NCI-H187 treated with DMSO at 0.1 percent for 48 hours (cell line): ENCODE measurements at places on chromosomes 7 and 10.

GRCh38 chr7:25031432-25031831 is 51.5 kb upstream of the OSBPL3 start:
- DNase-seq: no peak

- no peak for DNase-seq
Observed at GRCh38 chr7:145692237-145692950, 424.2 kb upstream of the CNTNAP2 start.

GRCh38 chr10:87053577-87054181 is 33.6 kb downstream of the FAM25A start:
- DNase-seq: no peak

GRCh38 chr10:71014021-71014805 is 125.8 kb upstream of the PCBD1 start:
- DNase-seq: no peak

- DNase-seq: no peak
Observed at GRCh38 chr7:99123571-99124033, 20.3 kb downstream of the SMURF1 start.

DNA sequence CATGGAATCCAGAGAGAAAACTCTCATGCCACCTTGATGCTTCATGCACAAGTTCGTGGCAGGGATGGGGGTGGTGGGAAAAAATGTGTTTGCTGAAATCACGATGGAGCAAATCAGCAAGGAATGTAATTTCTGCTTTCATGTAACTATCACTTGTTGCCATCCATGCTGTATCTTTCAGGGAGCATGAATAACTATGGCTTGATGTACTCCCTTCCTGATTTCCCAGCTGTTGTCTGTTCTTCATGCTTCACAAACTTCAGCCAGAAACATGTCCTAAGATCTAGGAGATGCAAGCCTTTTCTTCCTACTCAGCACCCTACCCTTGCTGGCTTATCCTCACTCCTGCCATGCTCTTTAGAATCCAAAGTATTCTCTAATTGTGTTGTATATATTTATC is 64.0 kb downstream of the LRRC4 start:
- no peak for DNase-seq

- DNase-seq: no peak
Observed at GRCh38 chr10:75418293-75418692, 13.1 kb upstream of the LRMDA start.

DNA sequence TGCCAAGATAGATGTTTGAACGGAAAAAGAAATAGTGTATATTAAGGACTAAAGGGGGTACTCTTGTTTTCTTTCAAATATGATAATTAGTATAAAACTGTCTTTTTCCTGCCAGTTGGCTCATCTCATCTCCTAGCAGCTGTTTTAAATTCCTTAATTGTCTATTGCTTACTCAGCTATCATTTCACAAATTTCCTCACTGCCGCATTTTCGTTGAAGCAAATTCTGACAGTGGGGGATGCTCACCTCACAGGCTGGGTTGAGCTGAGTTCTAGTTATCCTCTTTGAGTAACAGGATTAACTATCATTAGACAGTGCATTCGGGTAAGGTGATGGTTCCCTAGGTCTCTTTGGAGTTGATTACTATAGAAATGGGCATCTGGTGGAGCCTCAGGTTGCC is 592.0 kb downstream of the AUTS2 start:
- DNase-seq: no peak

DNA sequence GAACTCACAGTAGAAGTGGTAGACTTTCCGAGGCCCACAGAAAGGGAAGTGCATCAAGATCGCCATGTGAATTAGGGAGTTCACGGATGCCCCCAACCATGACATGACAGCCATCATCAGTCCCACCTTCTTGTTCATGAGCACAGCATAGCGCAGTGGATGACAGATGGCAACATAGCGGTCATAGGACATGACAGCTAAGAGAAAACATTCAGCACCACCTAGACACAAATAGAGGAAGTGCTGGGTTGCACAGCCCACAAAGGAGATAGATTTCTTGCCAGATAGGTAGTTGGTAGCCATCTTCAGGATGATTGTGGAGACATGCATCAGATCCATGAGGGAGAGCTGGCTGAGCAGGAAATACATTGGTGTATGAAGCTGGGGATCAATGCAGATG is 342 bp downstream of the OR2AE1 start:
- no peak for DNase-seq

- no peak for DNase-seq
Observed at GRCh38 chr7:52168085-52168484, 851.5 kb upstream of the COBL start.

GRCh38 chr7:10780400-10780747 is 193.3 kb upstream of the PHF14 start:
- no peak for DNase-seq

GRCh38 chr7:25208525-25209221 is 19.6 kb downstream of the NPVF start:
- no peak for DNase-seq

DNA sequence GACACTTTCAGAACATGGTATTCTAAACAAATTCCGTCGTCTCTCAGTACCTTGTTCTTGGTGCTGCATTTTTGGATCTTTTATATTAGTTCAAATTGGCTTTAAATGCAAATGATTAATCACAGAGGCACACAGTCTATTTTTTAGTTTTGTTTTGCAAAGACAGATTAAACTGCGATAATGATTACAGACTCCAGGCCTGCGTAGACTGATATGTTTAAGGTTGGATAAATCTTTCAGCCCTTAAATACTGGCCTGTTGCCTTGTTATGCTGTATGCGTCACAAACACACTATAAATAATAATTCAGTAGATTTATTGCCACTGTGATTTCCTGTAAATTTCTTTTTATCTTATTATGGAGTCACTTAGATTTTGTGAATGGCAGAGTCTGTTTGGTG is 19.3 kb downstream of the CACNB2 start:
- DNase-seq: no peak

DNA sequence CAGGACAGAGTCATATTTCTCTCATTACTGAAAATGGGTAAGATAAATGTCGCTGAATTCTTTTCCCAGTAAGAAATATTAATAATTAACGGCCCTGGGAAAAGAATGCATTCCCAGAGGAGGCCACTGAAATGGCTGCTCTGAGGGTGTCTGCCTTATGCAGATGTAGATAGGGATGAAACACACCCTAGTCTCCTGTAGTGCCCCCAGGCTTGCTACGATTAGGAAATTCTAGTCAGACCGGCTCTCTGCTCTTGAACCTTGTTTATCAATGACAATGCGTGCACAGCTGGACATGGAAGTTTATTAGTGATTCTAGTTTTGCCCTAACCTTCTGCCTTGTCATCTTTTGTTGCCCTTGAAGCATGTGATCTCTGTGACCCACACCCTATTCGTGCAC is 291.1 kb downstream of the ZNF248 start:
- no peak for DNase-seq

- DNase-seq: no peak
Observed at GRCh38 chr10:123200531-123200930, 46.3 kb downstream of the BUB3 start.

DNA sequence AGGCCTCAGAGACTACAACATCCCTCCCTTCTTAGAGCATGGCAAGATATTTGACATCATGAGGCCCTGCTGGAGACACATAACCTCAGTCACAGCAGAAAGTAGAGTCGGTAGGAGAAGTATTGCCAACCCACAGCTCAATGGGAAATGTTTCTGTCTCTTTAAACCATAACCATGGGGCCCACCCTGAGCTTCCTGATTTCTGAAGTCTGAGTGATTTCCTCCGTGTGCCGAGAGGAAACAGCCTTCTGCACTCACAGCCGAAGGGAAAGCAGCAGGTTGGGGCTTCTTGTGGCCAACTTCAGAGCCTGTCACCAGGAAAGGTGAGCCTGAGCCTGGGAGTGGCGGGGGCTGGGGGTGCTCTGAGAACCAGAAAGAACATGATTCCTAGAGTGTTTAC is at the start of gene GIMAP1:
Gene GIMAP1 (plus strand): TSS at position 246 of the 400 bp plus-strand sequence. CDS start 2,435 bp downstream, outside the sequence.
- no peak for DNase-seq

- DNase-seq: no peak
Observed at GRCh38 chr10:104197364-104197763, 34.8 kb downstream of the CFAP43 start.

DNA sequence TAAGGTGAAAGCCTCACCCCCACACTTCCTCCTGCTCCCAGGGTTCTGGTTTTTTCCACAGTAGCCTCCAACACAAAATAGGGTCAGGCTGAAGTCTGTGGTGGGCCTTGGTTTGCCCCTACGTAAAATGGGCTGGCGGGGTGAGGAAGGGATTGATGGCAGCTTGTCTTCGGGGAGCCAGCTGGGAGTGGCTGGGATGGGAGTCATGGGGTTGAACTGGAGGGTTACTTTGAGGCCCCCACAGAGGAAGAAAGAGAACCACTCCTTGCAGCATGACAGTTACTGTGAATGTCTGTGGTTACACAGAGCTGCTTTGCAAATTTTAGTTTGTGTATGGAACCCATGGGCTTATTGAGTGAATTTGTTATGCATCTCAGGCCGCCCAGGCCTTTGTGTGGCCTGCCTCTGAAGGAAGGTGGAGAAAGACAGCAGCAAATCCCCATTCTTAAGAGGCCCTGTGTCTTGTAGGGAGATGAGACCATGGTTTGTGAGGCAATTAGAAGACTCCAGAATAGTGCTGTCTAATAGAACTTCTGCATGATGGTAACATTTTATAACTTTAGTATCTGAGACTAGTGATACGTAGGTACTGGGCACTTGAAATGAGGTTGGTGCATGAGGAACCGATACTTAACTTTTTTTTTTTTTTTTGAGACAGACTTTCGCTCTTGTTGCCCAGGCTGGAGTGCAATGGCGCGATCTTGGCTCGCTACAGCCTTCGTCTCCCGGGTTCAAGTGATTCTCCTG is 8.1 kb downstream of the TRIM8 start:
- DNase-seq: no peak

GRCh38 chr7:77702513-77702912 is 6.3 kb downstream of the RSBN1L start:
- DNase-seq: no peak

GRCh38 chr10:132651511-132652029 is 114.0 kb downstream of the INPP5A start:
- DNase-seq: no peak

DNA sequence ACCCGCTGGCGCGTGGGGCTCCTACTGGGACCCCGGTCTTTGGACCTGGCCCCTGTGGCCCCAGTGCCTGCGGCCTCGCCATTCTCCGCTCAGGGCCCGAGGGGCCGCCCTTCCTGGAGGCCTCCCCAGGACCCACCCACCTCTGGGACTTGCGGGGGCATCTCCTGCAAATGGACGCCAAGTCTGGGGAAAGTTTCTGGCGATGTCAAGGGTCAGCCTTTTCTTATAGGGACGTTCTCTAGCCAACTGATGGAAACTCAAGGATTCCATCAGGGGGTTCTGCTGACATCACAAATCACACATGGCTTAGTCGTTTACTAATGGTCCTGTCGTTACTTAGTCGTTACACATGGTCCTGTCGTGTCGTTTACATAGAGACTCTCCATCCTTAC is 57.7 kb upstream of the RHOBTB1 start:
- no peak for DNase-seq

DNA sequence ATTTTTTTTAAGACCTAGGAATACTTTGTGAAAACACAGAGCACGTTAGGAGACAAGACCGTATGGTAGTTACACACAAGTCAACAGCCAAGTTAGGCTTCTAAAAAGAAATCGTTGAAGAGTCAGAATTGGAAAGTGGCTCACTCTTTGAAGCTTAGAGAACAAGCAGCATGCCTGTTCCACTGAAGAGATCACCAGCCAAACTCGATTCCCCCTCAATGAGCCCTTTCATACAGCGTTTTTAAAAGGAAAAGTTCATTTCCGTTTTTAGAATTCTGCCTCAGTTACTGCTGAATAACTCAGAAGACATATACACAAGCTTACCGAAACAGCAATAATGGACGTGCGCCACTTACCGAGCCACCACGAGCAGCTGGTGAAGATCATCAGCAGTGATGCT is 41.0 kb downstream of the MCMBP start:
- no peak for DNase-seq

GRCh38 chr7:73556208-73557107 is 1.0 kb downstream of the BCL7B start:
- DNase-seq: no peak

DNA sequence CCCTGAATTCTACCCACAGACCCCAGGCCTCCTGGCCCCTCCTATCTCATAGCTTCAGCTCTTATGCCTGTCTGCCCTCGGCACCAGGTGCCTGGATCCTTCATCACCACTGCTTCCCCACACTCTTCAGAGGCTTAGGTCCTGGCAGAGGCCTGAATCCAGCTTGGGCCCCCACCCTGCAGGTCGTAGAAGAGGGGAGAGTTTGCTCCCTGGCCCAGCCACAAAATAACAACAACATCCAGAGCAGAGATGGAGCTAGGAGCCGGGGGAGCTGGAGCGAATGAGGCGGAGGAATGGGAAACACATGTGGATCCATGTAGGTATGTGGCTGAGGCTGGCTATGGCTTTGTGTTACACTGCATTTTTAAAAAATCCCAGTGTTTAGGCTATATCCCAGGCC is 7.8 kb upstream of the OPN4 start:
- no peak for DNase-seq

DNA sequence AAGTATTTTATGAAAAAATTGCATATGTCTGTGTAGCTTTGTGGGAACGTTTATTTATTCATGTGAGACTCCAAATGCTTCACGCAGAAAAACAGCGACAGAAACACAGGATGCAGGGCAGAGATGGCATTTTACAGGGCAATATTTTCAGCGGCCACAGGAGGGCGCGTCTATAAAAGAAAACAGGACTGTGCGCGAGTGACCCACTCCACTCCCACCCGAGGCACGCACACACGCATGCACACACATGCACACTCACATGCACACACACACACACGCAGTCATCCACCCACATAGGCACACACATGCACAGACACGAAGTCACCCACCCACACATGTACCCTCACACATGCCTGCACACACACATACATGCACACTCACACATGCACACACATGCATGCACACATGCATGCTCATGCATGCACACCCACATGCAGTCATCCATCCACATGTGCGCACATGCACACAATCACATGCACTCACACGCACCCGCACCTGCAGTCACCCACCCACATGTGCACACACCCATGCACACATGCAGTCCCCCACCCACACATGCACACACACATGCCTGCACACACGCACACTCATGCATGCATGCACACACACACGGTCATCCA is 96.3 kb downstream of the DNAJB6 start:
- DNase-seq: no peak

DNA sequence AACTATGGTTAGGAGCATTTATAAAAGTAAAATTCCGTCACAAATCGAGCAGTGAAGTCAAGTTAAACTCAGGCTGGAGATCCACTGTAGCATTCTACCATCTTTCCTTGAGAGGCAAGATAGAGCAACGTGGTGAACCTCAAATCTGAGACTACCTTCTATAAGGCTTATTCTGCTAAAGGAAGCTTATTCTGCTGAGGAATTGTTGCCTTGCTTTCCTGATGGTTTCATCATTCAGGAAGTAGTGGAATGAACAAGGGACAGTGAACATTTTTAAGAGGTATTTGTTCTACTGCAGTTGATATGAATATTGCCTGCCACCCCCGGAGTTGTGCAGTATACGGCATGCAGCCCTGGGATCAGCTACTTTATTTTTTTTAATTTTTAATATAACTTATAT is 170.8 kb downstream of the VPS50 start:
- DNase-seq: no peak
